SHP77 (cell line): ENCODE measurements at places on chromosomes 6 and 20.

DNA sequence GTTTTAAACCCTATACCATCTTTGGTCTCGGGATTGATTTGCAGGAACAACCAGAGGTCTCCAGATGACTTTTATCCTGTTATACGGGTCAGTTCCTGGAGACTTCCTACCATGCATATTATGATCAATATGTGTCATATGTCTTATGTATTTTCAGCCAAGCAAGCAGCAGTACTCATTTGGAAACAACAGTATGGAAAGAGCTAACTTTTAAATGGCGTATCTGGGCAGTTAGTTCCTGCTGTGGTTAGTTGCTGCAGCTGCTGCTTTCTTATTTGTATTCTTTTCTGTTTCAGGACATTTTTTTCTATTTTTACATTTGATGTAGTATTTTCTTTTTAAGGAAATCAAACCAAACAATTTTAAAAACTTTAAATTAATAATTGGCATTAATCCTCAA is 207.5 kb downstream of the MANEA start:
- DNase-seq = no peak

DNA sequence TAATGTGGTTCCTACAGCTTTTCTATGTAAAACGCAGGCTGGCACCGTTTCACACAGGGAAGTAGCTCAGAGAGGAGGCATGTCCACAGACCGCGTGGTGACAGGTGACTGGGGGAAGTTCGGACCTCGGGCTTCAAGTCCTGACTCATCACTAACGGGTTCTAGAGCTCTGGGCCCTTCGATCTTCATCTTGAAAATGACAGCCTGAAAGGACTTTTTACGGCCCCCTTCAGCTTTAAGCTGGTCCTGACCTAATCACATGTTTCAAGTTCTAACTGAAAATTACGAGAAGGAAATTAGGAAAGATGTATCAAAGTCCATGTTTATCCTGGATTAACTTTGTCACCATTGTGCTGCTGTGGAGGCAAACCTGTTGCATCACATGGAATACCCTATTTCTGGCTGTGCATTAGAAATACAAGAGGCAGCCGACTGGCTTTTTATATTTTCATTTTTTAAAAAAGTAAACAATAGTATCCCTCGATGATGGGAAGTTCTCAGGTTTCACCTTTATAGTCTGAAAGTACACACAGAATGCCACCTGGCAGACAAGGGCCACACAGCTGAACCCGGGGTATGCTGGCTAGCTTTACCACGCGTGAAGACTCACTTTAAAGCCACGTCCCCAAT is 2.0 kb downstream of the MAN1A1 start:
- DNase-seq = peak; percentile 42

DNA sequence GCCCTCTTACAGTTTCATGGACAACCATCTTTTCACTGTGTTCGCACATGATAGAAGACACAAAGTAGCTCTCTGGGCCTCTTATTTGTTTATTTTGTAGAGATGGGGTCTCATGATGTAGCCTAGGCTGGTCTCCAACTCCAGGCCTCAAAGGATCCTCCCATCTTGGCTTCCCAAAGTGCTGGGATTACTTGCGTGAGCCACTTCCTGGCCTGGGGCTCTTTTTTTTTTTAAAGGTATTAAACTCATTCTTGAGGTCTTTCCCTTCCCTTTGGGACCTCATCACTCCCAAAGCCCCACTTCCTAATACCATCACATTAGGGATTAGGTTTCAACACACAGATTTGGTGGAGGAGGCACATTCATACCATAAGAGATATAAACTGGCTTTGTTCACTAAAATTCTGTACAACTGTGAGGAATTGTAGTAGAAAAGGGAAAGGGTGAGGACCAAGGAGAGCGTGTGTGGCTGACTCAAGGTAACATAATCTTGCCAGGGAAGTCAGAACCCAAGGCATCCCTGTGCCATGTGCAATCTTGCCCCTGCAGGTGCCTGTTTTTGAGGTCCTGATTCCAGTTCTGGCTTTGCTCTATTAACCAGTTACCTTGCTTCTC is 45.5 kb downstream of the EIF2S2 start:
- no peak for DNase-seq

- DNase-seq = no peak
Measured at GRCh38 chr6:17945111-17945510, 42.3 kb downstream of the KIF13A start.

- no peak for DNase-seq
Measured at GRCh38 chr20:35604449-35604747, 11.2 kb upstream of the SPAG4 start.

DNA sequence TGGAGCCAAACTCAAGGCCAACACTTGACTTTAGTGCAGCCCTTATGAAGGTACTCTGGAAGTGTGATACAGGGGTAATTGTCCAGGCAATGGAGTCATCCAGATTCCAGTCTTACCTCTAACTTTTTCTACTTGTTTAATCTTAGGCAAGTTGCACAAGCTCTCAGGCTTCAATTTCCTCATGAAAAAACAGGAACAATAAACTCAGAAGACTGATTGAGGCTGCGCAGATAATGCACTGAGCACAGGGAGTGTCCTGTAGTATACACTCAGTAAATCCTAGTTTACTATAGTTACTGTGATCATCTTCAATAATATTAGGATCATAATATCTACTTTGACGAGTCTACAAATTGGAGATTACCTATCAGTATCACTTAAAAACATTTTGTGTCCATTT is 127.5 kb upstream of the SMLR1 start:
- DNase-seq = no peak

DNA sequence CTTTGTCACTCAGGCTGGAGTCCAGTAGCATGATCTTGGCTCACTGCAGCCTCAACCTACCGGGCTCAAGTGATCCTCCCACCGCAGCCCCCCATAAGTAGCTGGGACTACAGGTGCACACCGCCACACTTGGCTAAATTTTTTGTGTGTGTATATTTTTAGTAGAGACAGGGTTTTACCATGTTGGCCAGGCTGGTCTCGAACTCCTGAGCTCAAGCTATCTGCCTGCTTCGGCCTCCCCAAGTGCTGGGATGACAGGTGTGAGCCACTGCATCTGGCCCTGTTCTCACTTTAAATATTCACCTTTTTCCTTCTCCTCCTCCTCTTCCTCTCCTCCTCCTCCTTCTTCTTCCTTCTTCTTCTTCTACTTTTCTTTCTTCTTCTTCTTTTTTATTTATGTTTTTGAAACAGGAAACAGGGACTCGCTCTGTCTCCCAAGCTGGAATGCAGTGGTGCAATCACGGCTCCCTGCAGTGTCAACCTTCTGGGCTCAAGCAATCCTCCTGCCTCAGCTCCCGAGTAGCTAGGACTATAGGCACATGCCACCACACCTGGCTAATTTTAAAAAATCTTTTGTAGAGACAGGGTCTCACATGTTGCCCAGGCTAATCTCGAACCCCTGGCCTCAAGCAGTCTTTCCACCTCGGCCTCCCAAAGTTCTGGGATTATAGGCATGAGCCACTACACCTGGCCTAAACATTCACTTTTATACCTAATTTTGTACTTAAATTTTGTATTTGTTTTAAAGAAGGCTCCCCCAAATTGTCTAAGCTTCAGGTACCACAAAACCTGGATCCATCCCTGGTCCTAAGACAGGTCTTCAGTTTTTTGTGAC is 47.2 kb upstream of the NCOA3 start:
- no peak for DNase-seq

GRCh38 chr20:15637950-15638754 is 935.1 kb downstream of the KIF16B start:
- peak; percentile 26 for DNase-seq

DNA sequence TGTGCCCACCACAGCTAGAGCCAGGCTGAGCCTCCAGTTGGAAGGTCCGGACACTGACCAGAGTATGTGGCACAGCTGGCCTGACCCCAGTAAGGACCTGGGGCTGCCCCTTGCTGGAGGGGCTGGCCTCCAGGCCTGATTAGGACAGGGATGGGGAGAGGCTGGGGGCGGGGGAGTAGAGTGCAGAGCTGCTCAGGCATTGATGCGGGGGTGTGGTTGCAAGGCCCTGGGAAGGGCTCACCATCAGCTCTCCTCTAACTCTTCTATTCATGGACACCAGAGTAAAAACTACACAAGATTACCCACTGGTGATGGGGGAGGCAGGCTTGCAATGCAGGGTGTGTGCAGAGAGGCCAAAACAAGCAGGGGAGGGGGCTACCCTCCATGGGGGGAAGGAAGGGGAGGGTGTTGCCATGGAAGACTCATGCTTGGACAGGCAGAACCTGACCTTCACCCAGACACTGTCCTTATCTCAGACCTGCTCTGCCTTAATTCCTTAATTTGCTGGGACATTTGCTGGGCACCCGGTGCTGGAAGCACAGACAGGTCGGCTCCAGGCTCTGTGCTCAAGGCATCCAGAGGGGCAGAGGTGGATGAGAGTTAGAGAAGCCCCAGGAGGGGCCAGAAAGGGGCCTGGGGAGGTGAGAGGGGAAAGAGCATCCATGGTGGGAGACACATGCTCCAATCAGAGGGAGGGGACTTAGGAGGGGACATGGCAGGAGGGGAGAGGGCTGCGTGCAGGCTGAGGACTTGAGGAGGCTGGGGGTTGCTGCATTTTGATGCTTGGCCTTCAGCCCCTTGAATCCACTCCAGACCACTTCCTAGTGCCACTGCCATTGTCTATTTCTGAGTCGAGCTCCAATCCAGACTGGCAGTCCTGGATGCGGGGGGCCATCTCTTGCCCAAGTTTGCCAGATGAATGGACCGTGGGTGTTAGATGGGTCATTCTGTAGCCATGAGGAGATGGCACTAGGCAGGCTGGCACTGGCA is 7.6 kb upstream of the EMILIN3 start:
- DNase-seq = no peak

DNA sequence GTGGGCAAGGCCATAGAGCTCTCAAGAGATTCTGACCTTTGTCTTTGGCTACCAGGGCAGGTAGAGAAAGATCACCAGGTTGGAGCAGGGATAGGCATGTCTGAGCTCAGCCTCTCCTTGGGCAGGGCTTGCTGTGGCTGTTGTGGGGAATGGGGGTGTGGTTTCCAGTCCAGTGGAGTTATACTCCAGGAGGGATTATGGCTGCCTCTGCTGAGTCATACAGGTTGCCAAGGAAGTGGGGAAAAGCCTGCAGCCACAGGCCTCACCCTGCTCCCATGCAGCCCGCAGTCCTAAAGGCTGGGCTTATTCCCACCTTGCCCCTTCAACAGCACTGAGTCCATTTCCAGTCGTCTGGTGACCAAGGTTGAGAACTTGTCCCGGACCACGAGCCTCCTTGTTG is 21.9 kb downstream of the MEP1A start:
- no peak for DNase-seq

- DNase-seq = no peak
Measured at GRCh38 chr20:61636531-61637116, 384.6 kb downstream of the CDH4 start.

GRCh38 chr6:156775717-156776116 is 1.5 kb upstream of the ARID1B start:
- no peak for DNase-seq

DNA sequence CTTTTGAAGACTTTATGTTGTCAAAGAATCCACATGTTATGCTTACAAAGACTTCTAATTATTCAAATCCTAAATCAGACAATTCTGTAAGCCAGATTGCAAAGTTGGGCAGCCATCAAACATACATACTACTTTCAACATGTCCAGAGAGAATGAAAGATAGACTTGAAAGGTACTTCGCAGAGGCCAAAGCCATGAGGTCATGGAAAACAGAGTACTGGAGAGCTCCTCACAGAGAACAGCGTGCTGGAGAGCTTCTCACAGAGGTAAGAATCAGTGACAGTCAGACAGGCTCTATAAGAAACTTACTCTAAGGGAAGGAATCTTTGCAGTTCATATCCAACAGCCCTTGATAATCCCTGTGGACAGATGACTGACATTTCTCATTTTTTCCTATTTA is 400.2 kb downstream of the GJA1 start:
- no peak for DNase-seq

GRCh38 chr6:105733556-105734162 is 330.8 kb upstream of the PREP start:
- DNase-seq = no peak

DNA sequence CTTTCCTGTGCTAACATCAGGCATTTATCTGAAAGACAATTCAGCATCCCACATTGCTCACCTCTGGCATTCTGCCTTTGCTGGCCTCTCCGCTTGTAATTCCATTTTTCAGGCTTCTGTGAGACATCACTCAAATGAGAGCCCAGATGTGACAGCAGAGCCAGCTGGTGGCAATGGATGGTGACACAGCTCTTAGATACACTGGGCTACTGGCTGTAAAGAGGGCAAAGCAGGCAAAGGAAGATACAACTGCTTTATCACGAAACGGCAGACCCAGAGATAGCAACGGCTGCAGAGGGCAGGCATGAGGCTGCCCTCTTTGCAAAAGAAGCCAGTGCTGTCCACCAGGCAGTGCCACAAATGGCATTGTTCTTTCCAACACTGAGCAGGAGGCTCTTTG is 329.8 kb downstream of the KIF16B start:
- no peak for DNase-seq

DNA sequence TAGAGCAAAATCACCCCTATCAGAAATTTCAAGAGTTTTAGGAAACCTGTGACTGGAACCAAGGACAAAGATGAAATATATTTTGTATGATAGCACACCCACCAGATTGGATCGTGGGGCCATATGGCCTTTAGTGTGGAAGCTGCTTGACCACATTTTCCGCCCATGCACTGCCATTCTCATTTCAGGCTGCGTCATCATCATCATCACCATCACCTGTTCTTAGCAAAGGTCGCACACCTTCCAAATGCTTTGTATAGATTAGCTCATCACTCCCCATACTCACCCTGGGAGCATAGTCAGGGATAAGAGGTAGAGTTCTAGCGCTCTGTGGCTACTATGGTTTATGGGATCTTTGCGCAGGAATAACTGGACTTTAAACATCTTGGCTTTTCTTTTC is 185.7 kb downstream of the MTHFD1L start:
- DNase-seq = no peak

GRCh38 chr6:149660028-149660427 is 11.5 kb upstream of the KATNA1 start:
- DNase-seq = no peak
